ENCODE measurements at places on chromosomes 16 and 17.

DNA sequence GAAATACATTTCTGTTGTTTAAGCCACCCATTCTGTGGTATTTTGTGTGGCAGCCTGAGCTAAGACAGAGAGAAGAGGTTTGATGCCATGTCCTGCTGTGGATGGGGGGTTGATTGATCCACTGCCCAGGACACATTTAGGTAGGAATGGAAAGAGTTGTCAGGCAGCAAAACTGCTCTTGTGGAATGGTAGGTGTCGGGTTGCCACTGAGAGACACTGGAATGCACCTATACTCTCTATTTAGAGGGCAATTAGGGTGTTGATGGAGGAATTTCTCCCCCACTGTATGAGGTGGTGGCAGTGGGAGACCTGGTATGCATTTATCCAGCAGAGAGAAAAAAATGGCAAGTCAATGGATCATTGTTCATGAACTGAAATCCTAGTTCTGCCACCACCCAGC, 30.9 kb downstream of the CBLN1 start:
- no peak for DNase-seq

DNA sequence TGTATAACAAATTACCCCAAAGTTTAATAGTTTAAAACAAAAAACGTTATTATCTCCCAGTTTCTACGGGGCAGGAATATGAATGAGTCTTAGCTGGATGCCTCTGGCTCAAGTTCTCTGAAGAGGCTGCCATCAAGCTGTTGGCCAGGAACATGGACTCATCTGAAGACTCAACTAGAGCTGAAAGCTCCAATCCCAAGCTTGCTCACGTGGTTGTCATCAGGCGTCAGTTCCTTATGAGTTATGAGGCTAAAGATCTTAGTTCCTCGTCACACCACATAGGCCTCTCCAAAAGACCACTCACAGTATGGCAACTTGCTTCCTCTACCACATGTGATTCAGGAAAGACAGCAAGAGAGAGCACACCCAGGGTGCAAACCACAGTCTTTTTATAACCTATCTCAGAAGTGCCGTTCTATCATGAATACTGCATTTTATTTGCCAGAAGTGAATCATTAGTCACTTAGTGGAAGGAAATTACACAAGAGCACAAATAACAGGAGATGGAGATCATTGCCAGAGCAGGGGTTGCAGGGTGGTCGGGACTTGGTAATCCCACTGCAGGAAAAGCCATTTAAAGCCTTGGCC, 48.7 kb upstream of the NLK start:
- DNase-seq, result no peak

DNA sequence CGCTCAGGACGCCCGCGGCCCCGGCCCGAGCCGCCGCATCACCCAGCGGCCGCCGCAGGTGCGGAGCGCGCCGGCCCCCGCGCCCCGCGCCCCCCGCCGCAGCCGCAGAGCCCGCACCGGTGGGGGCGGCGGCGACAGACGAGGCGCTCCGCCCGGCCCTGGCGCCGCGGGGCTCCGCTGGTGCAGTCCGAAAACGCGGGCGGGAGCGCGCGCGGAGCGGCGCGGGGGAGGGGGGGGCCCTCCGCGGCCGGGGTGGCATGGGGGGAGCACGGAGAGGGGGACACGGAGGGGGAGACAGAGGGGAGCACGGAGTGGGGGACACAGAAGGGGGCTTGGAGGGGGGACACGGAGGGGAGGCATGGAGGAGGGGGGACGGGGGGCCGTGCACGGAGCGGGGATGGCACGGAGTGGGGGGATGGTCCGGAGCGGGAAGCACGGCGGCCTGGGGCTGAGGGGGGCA, at the start of gene AATK:
Gene AATK, minus strand, starts transcription at position 189 of the 460 bp plus-strand sequence. CDS start 229 bp downstream, outside the sequence.
- DNase-seq, result no peak

DNA sequence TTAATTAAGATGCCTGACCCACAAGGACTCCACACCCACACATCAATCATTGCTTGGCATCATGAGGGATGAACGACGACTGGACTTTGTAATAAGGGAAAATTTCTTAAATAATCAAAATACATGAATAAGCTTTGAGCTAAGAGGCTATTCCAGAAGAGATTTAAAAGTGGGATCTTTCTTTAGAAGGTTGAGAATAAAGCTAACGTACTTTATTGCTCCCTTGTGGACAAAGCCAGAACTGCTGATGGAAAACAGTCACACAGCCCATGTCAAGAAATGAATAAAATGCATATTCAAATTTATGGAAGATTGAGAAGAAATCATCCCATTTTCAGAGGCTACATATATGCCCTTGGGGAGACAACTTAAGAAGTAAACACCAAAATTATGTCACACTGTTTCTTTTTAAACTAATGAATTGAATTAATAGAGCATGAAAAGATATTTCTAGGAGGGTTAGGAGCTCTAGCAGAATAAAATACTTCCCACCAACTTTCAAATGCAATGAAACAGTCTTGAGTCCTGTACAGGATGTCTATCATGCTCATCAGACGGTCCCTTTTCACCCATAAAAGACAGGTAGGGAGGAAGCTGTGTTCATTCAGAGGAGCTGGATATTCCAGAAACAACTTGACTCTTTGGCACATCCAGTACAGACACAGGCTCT, 60.2 kb upstream of the PHOSPHO1 start:
- DNase-seq, result peak; percentile 8

DNA sequence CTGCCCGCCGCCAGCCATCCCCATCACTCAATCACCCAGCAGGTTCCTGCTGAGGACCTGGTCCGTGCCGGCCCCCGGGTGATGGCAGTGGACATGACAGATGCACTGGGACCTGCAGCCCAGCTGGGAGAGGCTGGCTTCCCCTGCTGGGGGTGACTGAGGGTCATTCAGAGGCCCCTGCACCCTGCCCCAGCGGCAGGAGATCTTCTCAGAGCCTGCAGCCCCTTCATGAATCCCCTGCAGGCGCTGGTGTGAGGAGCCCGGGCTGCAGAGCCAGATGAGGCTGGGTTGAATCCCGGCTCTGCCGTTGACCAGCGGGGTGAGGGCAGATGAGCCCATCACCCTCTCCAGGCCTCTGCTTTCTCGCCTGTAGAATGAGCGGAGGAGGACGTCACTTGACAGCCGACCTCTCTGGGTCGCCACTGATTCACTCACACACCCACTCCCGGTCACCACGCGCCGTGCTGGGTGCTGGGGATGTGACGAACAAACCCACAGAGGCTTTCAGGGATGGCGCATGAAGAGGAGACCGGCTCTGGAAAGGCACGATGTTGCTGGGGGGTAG, 95.2 kb upstream of the CIBAR2 start:
- no peak for DNase-seq

GRCh38 chr16:84026606-84027005, 16.0 kb downstream of the SLC38A8 start:
- no peak for DNase-seq

DNA sequence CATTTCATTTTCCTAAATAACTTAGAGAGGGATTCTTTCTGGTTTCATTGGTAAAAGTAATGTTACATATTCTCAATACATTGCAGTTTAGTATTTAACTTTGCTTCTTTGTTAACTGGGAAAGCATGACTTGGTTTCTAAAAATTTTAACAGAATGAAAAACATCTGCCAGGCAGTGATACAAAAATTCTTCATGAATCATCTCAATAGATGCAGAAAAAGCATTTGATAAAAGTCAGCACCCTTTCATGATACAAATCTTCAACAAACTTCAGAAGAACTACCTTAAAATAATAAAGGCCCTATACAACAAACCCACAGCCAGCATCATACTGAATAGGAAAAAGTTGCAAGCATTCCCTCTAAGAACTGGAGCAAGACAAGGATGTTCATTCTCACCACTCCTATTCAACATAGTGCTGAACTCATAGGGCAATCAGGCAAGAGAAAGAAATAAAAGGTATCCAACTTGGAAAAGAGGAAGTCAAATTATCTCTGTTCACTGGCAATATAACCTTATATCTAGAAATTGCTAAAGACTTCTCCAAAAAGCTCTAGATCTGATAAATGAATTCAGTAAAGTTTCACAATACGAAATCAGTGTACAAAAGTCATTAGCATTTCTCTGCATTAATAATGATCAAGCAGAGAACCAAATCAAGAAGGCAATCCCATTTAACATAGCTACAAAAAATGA, 50.4 kb downstream of the SLFN5 start:
- DNase-seq, result no peak

DNA sequence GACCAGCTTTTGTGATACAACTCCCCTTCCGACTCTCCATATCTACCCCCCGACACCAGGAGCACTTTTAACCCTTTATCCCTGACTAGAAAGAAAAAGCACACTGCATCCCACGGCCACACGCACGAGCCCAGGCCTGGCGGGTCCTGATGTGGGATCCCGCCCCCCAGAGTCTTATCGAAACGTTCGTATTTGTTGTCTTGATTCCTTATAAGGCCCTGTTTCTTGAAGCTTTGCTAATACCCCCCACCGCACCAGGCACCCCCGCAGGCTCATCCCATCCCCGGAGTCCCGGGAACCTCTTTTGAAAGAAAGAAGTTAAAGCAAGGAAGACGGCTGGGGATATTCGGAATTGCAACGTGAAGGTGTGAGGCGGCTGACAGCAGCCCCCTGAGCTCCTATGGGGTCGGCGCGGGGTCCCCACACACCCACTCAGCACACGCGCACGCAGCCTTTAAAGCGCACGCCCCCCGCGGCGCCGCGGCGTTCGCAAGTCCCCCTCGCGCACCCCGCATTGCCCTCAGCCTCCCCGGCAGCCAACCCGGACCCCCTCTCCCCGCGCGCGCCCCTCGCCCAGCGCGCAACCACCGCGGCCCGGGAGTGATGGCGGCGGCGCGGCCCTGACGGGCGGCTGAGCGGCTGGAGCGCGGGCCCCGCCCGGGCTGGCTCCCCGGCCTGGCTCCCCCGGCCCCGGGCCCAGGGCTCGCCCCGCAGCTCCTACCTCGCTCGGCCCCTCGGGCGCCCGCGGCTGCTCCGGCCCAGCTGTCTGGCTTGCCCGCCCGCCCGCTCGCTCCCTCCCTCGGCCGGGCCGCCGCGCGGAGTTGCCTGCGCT, 448 bp downstream of the STAT5B start:
- DNase-seq, result peak; percentile 53

- DNase-seq, result no peak
Measured at GRCh38 chr17:12637015-12637414, 28.7 kb upstream of the MYOCD start.

DNA sequence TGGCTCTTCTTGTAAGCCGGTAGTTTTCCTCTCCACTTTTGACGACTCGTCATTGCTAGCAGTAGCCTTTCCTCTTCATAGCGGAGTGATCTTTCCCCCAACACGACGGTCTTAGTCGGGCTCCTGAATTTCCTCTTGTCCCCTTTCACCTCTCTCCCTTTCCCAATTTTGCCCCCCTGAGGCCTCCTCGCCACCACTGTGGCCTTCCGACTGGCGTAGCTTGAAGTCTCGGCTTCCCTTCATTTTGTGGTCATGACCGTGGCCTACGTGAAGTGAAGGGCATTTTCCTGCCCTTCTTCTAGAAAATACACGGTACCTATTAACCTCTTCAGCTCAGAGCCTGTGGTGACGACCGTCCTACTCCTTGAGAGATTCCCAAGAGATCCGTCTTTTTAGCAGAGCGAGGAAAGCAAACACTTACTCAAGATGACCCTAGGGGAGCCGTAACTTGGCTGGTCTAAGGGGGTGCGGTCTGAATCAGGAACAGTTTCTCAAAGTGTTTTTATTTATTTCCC, 787 bp downstream of the PRKAR1A start:
- no peak for DNase-seq

DNA sequence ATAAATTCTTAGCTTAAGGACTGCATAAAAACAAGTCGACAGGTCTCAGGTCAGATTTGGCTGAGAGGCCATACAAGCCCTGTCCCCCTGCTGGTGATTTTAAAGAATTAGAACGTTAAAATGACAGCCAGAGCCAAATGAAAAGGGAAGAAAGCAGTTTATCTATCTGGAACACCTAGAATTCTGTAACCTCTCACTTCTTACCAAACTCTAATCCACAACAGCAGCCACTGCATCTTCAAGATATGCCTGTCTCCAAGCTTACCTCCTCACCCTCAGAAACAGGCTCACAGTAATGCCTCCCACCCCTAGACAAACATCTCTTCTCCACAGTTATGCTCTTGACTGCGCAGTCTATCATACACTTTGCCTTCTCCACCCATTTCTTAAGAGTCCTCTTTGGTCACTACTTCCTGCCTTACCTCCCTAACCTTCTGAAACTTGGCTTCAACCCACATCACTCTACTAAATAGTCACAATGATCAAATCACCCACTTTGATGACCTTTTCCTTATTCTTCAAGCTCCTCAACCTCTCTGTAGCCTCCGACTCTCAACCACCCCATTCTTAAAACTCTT, 14.2 kb downstream of the ANKFY1 start:
- DNase-seq, result no peak

GRCh38 chr17:39536468-39536867, 71.3 kb downstream of the NEUROD2 start:
- DNase-seq, result no peak

DNA sequence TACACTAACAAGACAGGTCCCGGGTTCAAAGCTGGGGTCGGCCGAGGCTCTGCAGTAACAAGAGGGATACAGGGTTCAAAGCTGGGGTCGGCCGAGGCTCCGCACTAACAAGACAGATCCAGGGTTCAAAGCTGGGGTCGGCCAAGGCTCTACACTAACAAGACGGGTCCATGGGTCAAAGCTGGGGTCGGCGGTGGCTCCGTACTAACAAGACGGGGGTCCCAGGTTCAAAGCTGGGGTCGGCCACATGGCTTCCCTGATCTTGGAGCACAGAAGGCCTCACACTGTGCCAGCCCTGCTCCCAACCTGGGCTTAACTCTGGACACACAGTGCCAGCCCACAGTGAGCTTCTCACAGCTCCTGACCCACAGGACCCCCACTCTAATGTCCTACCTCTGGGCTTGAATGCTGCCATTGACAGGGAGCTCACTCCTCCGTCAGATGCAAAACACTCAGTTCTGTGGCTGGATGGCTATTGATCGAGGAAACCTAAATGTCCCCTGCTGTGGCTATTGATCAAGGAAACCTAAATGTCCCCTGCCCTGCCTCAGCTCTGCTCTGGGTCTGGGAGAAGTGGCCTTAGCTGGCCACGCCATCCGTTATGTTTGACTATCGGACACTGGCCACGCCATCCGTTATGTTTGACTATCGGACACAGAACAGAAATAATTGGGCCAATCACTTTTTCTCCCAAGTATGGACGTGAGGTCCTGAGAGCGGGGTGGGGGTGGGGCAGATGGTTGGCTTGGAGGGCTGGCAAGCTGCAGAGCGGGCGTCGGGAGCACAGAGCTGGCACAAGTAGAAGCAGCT, 54.6 kb upstream of the DOC2B start:
- DNase-seq, result no peak

DNA sequence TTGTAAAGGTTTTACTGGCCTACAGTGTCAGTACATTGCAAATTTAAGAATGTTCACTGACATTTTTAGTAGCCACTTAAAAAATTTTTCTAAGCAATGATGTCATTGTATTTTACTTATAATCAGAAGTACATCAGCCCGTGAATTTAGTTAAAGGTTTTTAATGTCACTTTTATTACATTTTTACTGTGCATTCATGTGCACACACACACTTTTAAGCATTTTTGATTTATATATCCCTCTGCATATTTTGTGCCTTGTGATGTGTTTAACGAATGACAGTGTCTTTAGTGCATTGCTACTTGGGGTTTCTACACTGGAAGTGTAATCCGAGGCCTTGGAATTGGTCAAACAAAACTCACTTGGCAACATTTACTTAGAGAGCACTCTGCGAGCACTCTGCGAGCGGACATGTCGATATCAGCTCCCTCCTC, 190.4 kb downstream of the WWOX start:
- no peak for DNase-seq
